ENCODE measurements at places on chromosomes 7 and 10.

- no peak for DNase-seq
Observed at GRCh38 chr7:91957823-91958222, 17.2 kb downstream of the AKAP9 start.

DNA sequence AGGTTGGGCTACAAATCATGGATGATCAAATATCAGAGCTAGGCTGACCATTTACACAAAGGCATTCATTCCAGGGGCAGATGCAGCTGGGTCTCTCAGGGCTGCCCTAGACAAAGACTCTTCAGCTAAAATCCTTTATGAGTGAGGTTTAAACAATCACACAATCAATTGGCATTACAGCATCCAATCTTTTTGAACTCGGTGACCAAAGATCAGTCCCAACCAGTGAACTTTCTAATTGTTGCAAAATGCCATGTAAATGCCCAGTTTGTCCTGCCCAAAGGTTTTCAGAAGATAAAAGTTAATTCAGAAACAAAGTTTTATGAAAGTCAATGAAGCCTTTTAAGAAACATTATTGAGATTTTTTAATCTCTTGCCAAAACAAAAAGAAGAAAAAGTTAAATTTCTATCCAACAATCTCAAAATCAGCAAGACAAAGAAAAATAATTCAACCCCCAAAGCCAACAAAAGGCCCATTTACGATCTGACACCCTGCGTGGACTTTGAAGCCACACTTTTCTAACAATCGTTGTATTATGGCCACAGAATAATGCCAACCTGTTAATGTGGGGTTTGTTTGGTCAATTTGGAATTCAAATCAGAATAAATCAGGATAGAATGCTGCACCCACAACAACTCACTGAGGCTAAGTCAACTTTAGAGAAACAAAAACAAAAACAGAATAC, 40.9 kb downstream of the GPR37 start:
- no peak for DNase-seq

DNA sequence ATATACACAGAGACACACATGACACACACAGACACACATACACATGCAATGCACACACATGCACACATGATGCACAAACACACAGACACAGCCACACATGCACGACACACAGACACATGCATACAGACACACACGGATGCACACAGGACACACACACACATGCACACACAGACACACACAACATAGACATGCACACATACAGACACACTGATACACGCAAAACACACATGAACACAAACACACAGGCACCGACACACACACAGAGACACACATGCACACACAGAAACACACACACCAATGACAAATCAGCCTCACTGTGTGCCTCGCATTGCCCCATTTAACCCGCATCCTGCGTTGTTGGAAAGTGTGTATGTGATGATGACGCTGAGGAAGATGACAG, 232.4 kb downstream of the ADARB2 start:
- no peak for DNase-seq

- no peak for DNase-seq
Observed at GRCh38 chr10:16606421-16606820, 84.7 kb upstream of the C1QL3 start.

DNA sequence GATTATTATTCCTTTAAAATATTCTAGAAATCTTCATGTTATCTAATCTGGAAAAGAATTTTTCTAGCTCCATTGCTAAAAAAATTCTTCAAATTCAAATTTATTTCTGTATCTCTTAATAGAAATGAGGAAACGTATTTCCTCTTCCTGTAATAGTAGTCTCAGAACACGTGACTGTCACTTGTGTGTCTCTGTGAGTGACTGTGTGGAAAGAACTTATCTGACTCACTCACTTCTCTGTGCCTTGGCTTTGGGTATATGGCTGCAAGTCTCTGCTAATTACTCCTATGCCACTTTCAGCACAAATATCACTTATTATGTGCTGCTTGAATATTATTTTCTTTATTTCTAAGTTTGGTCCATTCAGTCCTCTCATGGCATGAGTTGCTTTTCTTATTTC, 132.7 kb downstream of the CNTNAP2 start:
- no peak for DNase-seq

DNA sequence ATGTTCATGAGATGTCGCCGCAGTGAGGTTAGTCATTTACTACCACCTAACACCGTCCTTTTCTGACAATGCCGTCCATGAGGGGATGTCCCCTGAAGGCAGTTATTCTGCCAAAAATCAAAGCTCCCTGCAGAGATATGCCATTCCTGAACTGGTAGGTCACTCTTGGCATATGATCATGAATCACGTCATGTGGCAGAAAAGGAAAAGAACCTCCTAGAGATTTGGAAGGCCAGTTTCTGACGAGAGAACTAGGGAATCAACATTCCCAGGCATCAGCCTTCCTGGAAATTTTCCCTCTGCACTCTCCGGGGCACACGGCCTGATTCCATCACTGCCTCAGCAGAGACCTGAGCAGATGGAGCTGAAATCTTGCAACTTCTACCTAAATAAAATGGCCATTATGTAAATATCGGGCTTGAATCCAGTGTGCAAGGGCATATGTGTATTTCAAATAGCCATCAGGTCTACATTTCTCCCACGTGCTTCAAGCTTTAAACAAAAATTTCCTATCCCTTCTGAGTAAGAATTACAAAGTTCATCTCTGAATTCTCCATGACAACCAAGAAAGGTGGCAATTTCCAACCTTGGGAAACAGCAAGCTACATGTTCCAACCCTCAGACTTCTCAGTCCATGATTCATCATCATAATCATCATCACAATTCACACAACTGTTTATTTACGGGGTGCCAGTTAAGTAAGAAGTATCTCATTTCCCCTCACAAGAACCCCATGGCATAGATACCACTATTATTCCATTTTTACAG, 46.5 kb downstream of the AMPH start:
- DNase-seq: no peak

DNA sequence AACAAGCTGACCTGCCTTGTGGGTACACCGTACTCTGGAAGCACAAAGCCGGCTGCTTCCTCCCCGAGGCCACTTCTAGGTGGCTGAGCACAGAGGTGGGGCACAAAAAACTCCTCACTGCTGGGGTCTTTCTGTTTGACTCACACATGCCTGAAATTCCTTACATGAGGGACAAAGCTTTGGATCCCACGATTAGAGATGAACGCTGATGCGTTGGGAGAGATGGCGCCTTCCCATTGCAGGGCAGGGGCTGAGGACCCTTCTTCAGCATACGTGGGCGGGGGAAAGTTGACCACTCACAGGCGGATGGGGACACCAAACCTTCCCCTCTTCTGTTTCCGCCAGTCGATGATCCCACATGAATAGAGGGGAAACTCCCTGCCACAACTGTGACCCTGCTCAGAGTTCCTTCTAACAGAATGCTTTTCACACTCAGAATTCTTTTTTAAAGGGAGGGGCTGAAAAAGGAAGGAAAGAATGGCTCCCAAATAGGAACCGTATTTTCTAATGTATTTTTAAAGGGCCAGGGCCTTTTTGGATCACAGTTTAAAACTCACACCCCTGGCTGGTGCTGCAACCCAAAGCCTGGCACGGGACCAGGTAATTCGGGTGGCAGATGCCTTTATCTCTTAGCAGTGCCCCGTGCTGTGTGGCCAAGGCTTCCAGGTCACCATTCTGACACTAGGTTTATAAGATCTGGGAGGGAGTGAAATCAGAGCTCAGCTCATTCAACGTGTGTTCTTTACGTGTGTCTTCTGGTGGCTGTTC, 134.0 kb downstream of the PRKAG2 start:
- no peak for DNase-seq

DNA sequence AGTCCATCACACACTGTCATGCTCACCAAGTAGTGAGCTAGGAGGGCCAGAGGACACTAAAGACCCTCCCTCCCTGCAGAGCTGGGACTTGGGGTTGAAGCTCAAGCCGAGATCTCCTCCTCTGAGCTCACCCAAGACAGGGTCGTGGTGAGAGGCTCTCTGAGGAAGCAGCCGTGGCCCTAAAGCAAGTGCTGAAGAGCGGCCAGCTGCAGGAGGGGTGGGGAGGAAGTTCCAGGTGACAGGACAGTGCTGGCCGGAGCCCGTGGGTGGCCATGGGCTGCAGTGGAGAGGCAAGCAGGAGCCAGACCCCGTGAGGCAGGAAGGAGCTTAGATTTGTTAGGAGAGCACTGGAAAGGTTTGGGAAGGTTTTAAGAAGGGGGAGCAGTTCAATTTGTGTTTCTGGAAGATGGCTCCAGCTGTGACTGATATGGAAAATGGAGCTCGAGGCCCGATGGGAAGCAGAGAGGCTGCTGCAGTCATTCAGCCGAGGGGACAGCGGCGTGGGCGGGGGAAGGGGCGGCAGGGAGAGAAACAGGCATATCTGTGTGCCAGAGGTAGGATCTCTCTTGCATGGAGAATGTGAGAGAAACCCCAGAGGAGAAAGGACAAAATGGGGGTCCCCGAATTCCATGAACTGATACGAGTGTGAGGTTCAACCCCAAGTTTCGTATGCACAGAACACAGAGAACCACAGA, 26.9 kb upstream of the DNAAF5 start:
- DNase-seq: no peak

DNA sequence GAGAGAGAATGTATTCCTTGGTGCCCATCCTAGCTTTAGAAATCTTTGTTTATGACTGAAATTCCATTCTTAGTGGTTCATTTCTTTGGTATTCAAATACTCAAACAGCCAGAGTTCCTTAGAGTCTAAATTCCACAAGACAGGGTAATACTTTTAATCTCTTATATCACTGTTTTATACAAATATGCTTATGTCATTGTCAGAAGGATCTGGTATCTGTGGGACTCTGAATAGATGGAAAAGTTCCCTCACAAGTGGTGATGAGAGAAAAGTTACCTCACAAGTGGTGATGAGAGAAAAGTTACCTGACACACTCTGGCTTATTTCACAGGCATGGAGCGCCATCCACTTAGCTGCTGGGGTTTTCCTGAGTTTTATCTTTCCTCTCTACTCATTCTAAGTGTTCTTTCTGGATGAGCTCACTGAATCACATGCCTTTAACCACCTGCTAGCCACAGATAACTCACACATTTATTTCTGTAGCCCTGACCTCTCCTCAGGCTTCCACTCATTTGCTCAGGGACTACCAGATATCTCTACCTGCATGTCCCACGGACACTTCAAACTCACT, 784.0 kb downstream of the SUGCT start:
- DNase-seq: no peak

DNA sequence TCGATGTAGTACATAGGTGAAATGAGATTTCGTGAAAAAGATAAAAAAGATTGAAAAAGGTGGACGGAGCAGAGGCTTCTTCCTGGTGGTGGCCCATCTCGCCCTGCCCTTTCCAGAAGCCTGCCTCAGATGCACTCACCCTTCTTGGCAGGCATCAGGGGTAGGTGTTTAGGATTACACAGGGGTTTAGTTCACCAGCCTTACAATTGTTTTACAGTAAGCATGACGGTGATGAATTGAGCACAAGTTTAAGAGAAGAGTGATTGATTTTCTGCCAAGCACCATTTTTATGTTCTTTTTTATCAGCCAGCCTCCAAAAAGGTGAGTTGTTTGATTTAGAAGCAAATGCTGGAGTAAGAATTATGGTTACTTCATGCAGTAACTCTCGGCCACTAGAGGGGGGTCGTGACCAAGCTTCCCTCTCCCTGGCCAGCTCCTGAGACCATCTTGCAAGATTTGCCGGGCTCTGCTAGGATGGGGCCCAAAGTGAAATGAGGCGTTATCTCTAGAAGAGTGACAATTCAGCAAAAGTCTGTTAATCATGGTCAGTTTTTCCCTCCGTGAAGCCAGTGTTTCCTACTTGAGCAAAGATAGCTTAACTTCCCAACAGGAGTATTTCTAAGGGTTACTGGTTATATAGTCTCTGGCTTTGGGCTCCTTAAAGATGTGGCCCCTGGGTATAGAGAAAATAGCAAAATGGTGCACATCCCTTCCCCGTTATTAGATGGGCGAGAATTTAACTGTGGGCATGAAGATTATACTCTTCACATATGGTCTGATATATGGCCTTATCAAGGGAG, 228.8 kb downstream of the BMPER start:
- DNase-seq: peak; percentile 81

DNA sequence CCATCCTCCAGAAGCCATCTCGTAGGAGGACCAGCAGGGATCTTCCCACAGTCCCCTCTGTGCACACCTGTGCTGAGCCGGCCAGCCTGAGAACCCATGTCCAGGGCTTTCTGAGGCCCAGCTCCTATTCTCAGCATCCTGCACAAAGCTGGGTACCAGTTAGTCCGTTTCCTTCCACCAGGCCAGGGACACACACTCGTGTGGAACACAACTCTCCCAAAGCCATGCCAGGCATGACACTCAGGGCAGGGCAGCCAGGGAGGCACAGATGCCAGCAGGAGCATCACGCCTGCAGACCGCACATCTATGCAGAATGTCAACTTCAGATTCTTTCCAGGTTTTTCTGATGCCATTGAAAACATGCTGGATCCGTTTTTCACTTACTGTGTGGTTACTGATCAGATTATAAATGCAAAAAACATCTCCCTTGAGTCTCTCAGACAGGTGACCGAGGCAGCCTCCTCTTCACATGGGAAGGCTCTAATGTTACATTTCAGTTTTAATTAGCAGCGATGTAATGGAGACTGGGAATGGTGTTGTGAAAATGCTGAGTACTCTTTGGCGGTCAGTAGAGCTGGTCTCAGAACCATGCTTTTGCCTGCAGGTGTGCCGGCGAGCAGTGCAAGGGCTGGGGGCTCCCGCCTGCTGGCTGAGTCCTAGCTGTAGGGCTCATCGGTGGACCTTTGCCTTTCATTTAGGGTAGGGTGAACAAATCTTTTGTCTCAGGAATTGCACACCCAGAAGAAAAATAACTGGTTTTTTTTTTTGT, 3.3 kb upstream of the SUN1 start:
- DNase-seq: no peak

- DNase-seq: no peak
Observed at GRCh38 chr7:36906448-36906847, 182.2 kb upstream of the AOAH start.

GRCh38 chr7:55050281-55050680, 31.5 kb downstream of the EGFR start:
- DNase-seq: no peak

- DNase-seq: no peak
Observed at GRCh38 chr10:6513476-6513875, 66.6 kb downstream of the PRKCQ start.

GRCh38 chr10:18483516-18484186, 167.7 kb downstream of the NSUN6 start:
- DNase-seq: peak; percentile 5

- DNase-seq: no peak
Observed at GRCh38 chr7:54483523-54483922, 58.7 kb upstream of the VSTM2A start.

GRCh38 chr7:130419658-130420057, 21.2 kb downstream of the CEP41 start:
- no peak for DNase-seq

- no peak for DNase-seq
Observed at GRCh38 chr10:72808001-72808400, 85.5 kb upstream of the OIT3 start.

DNA sequence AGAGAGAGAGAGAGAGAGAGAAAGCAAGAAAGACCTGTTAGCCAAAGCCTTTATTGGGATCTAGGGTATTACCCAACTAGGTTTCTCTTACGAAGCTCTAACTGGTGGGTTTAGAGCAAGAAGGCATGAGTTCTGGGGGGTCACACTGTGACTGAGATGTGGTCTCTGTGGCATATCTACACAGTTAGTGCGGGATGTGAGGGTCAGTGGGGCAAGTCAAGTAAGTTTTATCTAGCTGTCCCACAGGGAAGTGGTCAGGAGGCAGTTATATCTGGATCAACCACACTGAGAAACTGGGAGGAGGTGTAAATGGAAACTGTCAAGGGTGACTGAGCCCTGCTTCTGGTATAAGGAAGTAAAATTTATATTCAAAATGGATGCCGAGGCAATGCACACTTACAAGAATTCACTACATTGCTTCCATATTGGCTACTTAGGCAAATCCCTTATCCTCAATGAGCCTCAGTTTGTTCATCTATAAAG, 331.6 kb upstream of the HPS1 start:
- no peak for DNase-seq

Data from A673 (cell line).